Dermis blood vessel endothelial cell (primary cell): ENCODE measurements at places on chromosomes 7 and 10. TPM values are rescaled to one million over a fixed set of nuclear protein-coding genes. Genes with fewer than 3 reads are reported as not detected.

GRCh38 chr7:25854059-25854458, 297.9 kb upstream of the NFE2L3 start:
- no peak for DNase-seq

DNA sequence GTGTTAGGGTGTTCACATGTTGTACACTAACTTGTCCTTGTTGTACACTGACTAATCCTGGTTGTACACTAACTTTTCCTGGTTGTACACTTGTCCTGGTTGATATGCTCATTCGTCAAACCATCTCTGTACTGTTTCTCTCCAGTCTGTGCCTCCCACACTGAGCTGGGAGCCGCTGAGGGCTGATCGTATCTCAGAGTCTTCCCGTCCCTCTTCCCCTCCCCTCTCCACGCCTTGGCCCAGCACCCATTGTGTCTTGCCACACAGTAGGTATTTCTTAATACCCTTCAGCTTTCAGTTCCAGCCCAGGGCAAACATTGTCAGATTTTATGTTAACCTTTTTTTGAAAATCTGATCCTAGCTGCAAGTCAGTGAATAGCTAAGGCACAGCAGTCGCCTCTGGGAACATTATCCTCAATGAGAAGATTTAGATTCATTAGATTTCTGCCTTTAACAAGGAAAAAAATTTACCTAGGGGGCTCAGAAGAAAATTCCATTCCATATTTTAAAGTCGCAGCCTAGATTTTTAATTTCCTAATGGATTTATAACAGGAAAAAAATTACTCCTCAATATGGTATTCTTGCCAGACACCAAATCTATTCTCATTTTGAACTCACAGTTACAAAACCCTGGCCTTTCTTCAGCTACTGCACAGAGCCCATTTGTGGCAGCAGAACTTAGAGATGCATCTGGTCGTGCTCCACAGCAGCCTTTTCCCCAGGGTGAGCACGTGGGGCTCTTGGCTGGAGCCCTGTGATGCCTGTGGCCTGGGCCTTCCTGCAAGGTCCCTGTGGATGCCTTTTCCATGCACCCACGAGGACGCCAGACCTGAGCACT, 33.0 kb upstream of the CHST15 start:
- no peak for DNase-seq

- DNase-seq = no peak
Measured at GRCh38 chr10:31822150-31822549, 106.5 kb downstream of the ARHGAP12 start.

DNA sequence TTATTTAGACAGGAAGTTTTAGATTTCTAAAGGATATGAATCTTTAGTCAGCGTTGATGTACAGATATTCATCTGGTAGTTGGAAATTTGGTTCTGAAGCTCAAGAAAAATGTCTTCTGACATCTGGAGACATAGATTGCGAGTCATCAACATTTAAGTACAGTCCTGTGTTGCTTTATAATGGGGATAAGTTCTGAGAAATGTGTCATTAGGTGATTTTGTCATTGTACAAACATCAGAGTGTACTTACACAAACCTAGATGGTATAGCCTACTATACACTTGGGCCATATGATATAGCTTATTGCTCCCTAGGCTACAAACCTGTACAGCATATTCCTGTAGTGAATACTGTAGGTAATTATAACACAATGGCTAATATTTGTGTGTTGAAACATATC, 49.6 kb upstream of the UBN2 start:
- DNase-seq = no peak

DNA sequence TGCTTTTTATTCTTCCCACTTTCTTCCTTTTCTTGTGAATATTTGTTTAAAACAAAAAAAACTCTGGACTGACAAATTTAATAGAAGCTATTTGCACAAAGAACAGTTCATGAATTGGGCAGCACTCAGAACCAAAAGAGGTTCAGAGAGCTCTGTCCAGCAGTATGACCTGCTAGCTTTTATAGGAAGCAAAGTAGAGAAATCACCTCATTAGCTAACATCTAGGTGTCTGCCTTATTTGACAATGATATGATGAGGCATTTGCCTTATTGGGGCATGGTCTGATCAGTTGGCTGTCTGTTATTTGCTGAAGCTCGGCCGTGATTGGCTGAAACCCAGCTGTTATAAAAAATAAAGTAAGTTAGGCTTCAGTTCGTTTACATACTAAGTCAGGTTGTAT, 819 bp upstream of the TRIM4 start:
- DNase-seq = peak; percentile 14

GRCh38 chr7:46725136-46725535, 804.1 kb upstream of the IGFBP3 start:
- DNase-seq = no peak

Gene CD36
- 151 and 171 TPM in 2 replicates for total RNA-seq

Gene KAT6B
- 24.9 and 26.5 TPM in 2 replicates for total RNA-seq

GRCh38 chr7:51601461-51601860, 284.9 kb upstream of the COBL start:
- no peak for DNase-seq

DNA sequence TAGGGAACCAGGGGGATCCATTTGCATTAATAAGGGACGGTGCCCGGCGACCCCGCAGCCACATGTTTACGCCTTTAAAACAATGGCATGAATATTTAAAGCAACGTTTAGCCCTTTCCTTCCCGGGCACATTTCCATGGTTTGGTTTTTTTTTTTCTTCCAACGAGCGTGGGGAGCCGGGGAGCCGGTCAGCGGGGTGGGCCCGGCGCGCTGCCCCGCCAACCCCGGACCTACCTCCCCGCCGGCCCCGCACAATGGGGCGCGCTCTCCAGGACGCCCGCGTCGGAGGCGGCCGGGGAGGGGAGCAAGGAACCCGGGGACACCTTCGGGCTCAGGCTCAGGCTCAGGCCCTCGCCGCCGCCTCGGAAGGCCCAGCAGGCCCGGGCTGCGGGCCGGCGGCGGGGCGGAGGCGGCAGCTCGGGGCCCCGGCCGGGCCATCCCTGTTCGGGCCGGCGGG, 1.0 kb downstream of the SEPHS1 start:
- peak; percentile 43 for DNase-seq

DNA sequence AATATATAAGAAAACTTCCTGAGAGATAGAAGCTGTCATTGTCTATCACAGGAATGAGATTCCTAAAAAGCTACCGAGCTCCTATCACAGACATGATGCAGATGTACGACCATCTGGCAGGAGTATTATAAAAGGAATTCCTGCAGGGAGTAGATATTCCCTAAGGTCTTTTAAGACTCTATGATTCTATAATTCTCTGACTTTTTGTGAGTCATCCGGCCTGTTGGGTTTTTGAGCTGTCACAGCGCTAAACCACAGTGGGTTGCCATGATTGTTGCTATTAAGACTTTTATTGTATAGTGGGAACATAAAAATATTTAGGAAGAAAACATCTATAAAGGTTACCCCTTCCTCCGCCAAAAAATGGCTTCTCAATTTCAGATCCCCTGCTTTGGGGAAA, 223.4 kb downstream of the BMPER start:
- no peak for DNase-seq

- peak; percentile 29 for DNase-seq
Measured at GRCh38 chr10:102555781-102556328, 52.1 kb downstream of the SUFU start.

Gene NAT16
- not detected in 2 replicates for total RNA-seq

GRCh38 chr10:932589-932988, 1.1 kb upstream of the LARP4B start:
- no peak for DNase-seq

Gene FAM221A
- 3.8 and 7.5 TPM in 2 replicates for total RNA-seq

- DNase-seq = no peak
Measured at GRCh38 chr7:17986851-17987250, 40.8 kb downstream of the PRPS1L1 start.

Gene CRHR2
- not detected in 2 replicates for total RNA-seq

Gene OGDHL
- total RNA-seq = 0.33 and 0.85 TPM in 2 replicates
